ENCODE measurements at places on chromosomes 5 and 9.
A peak's percentile ranks its signal among the peaks of the same experiment; 100 is the strongest.

DNA sequence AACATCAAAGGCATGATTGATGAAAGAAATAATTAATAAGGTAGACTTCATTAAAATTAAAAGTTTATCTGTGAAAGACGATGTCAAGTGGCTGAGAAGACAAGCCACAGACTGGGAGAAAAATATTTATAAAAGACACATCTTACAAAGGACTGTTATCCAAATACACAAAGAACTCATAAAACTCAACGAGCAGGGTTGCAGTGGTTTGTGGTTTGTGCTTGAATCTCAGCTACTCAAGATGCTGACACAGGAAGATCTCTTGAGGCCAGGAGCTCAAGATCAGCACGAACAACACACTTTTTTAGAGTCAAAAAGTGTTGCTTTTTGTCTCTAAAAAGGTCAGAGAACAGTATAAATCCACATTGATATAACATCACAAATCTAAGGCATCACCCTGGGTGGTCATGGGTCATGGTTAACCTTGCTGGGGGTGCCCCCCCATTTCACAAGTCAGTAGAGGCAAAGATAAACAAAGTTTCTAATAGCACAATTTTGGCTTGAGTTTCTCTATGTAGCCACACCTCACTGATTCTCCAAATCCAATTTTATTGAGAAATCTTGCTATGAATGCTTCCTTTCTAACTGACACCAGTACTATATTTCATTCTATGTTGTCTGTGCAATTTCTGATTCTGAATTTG lies 342.9 kb upstream of the RPS23 start:
- DNase-seq = no peak

- DNase-seq = no peak
These were observed 552.4 kb upstream of the ZNF608 start for GRCh38 chr5:125298746-125299379.

DNA sequence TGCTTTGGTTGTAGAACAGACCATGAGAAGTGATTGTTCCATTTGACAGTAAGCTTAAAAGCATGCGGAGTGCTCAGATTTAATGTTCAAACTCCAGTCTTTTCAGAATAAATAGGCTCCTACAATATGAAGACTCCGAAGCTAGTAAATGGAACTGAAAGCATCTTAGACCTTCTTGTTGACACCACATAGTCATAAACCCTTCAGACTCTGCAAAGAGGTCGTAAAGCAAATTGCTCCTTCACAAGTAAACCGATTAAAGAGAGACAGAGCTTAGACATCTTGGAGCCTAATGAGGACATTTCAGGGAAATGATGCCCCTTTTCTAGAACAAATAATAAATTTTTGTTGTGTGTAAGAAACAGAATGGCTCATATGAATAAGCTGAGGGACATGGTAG lies 511.0 kb upstream of the RIOK2 start:
- no peak for DNase-seq

DNA sequence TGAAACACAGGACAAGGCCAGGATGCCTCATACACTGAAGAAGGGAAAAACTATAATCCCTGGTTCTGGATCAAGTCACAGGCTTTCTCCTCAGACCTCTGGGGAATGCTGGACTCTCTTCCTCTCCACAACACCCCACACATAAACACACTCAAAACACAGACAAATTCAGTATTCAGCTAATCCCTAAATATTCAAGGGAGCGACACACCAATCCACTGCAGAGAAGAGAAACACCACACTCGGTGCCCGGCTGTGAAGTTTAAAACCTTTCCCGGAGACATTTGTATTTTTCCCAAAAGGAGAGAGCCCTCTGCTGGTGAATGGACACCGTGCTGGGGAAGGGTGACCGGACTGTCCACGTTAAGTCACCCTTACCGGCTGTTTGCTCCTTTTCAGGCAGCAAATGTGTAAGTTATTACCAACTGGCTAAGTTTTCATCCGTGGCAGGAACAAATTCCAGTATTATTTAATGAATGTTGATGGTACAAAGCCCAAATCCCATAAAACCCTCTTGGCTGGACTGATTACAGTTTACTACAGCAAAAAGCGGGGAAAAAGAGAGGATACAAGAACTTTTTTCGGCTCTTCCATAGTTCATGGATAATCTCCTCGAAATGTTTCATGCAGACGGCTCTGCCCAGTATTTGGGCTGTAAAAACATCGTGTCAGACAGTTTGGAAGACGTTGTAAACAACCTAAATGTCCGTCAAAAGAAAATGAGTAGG lies 130.9 kb upstream of the SLC30A5 start:
- no peak for DNase-seq

DNA sequence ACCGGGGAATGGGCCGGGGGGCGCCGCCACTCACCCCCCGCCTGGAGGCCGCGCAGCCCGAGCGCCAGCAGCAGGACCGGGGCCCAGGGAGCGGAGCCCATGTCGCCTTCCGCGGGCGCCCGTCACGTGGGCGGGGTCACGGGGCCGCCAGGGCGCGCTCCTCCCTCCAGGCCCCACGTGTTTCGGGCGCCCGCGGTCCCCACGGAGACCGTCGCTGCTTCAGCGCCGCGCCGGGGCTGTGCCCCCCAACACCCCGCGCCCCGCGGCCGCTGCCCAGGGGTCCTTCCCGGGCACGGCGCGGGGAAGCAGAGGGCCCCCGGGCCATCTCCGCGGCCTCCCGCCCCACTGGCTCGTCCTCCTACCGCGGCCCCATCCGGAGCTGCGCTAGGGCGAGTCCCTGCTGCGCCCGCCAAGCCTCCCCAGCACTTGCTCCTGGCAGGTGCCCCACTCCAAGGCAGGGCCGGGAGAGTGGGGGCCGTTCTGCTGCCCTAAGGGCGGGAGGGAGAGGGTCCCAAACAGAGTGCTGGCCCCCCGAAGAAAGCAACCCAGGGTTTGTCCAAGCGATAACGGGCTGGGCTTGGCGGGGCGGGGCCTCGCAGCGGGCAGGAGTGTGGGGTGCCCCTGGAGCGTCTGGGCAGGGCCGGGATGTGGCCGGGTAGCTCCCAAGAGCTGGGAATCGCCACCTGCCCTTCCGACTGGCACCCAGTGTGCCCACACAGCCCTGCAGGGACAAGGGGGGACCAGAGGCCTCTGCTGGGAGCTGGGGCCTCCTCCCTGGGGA lies at the start of gene DPP7:
Gene DPP7, minus strand, starts transcription at position 121 of the 781 bp plus-strand sequence. Its CDS starts 20 bp downstream, at position 101.
- peak; percentile 74 for DNase-seq

DNA sequence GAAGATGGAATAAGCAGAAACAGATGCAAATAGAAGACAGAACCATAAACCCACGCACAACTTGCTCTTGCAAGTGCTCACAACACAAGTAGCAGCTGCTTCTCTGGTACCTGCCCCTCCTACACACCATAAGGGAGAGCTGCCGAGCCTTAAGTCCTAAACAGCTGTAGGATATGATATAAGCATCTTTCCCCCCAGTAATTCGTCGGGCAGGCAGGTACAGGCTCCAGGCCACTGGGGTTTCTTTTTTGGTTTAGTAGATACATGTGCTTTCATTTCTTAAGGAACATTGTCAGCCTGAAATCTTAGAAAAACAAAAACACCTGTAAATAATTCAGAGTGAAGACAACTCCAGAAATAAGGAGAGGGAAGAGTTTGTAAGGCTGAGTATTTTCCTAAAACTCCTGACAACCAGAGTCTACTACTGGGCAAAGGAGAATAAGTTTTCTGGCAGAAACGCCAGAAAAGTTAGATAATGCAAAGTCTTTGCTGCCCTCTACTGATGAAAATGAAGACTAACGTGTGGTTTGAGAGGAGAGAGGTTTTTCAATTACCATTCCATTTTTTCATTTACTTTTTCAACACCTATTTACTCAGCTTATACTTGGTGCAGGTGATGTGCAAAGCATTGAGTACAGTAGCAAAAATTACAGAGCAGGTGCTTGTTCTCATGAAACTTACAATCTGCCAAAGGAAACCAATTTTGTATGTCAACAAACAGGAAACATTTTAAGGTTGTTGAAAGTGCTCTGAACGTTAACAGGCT lies 20.1 kb upstream of the TCERG1 start:
- no peak for DNase-seq

GRCh38 chr5:112109331-112110007 lies 309.6 kb downstream of the EPB41L4A start:
- DNase-seq = no peak

Data from activated gamma-delta T cell treated with Interleukin-2 at 50 U/mL for 16 hours (primary cell).